ENCODE measurements at places on chromosomes 16 and 17.

DNA sequence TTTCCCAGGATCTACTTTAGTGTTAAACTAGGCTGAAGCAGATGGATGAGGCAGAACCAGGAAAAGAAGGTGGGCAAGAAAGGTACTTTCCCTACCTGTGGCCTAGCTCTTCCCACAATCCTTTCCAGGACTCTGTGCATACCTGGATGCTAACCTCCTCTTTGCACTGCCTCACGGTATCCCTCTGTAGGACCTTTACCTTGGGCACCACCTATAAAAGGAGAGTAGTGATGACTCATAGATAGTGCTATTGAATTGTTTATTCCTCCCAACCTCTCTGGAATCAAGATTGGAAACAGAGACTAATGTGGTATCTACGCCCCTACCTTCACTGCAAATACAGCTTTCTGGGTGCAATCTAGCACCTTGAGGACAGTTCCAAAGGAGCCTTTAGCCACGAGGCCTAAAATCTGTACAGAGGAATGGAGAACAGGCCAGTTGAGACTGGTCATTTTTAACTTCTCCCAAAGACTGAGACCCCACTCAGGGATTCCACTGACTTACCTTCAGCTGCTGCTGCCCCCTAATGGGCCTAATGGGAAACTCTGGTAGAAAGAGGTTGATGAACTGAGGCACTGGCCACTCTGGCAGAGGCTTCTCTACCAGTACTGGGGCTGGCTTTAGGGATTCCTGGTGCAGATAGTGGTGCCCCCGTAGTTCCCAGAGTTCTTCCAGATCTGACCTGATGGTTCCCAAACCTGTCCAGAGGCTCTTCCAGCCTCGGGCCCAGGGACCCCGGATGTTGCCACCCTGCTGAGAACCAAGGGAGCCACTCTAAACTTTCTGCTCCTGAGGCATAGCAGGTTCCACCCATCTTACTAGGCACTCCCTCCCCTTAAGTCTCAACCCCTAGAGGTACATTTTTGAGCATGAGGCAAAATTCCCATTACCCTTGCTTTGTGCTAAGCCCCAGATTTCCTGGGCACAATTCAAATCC is 781 bp downstream of the RSKR start:
- peak; percentile 29 for DNase-seq

DNA sequence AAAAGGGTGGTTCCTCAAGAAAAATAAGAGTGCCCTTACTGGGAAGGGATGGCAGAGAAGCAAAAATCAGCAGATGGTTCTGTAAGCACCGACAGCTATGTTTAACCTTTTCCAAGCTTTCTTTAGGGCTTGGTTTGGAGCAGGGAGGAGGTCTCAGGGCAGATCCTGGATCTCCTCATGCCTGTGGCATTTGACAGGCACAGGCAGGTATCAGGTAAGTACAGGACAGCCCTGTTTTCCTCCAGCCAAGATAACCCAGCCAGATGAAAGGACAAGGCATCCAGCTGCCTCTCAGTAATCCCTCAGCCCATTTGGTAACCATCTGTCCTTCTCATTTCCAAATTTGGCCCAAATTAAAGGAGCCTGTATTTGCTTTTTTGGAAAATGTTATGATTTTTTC is 141.5 kb downstream of the TOX3 start:
- DNase-seq = no peak

- no peak for DNase-seq
Observed at GRCh38 chr16:22648141-22648540, 137.4 kb downstream of the NPIPB5 start.

DNA sequence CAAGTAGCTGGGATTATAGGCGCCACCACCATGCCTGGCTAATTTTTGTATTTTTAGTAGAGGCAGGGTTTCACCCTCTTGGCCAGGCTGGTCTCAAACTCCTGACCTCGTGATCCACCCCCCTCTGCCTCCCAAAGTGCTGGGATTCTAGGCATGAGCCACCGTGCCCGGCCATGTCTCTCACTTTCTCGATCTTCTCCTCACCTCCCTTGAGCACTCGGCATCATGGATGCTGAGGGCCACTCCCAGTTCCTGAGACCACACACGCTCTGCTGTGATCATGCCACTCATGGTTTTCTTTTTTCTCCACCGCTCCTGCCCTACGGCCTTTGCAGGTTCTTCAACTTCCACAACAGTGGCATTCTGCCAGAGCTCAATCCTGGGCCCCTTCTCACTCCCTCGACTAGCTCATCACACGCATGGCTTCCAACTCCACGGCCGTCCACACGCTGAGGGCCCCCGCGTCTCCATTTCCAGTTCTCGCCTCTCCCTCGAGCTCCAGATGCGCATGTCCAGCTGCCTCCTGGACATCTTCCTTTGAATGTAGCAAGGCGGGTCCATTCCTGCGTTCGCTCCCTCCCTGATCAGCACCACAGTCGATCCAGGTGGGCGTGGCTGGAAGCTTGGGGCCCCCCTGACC is 5.5 kb upstream of the NCBP3 start:
- DNase-seq = no peak

GRCh38 chr17:7027335-7027734 is 4.5 kb downstream of the BCL6B start:
- DNase-seq = no peak

DNA sequence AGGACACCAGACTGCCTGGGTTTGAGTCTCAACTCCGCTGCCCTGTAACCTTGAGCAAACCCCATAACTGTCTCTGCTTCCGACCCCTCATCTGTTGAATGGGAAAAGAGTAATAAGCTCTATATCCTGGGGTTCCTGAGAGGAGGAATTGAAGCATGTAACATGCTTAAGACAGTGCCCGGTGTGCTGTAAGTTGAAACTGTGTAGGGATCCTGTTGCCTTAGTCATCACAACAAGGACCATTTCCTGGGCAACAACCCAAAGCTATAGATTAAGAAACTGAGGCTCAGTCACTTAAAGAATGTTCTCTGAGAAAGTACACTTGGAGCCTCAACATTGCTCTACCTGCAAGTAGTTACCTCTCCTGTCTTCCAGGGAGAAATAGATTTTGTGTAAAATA is 23.0 kb downstream of the CDH13 start:
- no peak for DNase-seq

DNA sequence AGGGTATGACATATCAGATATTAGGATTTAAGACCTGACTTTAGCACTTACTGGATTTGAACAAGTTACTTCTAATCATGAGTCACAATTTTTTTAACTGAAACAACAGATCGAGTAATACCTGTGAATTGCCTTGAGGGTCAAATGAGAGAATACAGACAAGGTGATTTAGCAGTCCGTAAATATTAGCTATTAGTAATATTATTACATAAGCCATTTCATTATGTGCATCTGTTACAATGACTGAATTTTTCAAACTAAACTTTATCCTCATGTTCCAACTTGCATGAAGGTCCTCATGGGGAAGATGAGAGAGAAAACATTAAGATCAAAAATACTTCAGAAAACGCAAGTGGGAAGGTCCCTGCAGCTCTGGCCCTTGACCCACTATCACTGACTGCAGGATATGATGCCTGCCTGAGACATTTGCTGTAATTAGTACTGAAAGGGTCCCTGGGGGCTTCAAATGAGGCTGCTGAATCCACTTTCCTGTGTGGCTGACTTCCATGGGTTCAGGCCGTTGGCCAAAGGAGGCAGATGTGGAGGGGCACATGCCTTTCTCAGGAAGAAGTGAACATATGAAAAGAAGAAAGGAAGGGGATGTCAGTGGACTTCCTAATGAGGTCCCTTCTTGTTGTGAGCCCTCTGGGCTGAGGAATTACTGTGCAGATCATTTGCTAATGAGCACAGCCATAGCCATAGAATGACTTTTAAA is 441.7 kb downstream of the CDH11 start:
- no peak for DNase-seq

GRCh38 chr17:36602924-36603384 is 1.6 kb downstream of the MRM1 start:
- peak; percentile 57 for DNase-seq

DNA sequence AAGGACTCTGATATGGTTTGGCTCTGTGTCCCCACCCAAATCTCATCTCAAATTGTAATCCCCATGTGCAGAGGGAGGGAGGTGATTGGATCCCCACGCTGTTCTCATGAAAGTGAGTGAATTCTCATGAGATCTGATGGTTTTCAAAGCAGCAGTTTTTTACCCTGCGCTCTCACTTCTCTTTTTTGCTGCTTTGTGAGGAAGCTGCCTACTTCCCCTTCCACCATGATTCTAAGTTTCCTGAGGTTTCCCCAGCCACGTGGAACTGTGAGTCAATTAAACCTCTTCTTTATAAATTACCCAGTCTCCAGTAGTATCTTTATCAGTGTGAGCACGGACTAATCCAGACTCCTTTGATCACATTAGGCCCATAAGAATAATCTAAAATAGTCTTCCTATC is 719.7 kb upstream of the CDH8 start:
- DNase-seq = no peak

- DNase-seq = no peak
Observed at GRCh38 chr16:84547546-84548061, 43.1 kb upstream of the MEAK7 start.

GRCh38 chr17:47866941-47867340 is 16.0 kb upstream of the SP6 start:
- DNase-seq = no peak

- DNase-seq = no peak
Observed at GRCh38 chr17:82090549-82091263, 7.3 kb downstream of the FASN start.

- DNase-seq = peak; percentile 59
Observed at GRCh38 chr16:74309789-74310781, 13.5 kb downstream of the PSMD7 start.

GRCh38 chr17:8503368-8503767 is 67.7 kb downstream of the NDEL1 start:
- DNase-seq = no peak

GRCh38 chr17:71793518-71793917 is 327.3 kb upstream of the SOX9 start:
- no peak for DNase-seq

GRCh38 chr17:44408786-44409185 is 19.3 kb upstream of the ITGA2B start:
- DNase-seq = no peak

DNA sequence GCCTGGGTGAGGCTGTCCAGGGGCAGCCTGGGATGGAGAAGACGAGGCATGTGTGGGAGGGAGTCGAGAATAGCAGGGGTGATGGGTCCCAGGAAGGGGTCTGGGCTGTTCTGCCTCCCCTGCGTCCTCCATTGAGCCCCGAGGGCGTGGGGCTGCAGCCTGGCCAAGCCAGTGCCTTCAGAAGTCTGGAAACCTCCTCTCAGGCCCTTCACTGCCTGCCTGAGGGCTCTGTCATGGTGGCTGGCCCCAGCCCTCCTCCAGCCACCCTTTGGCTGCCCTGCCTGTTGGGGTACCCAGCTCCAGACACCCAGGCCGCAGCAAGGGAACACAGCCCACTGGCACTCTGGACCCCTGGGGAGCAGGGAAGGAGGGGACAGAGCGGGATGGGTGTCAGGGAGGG is 27.6 kb downstream of the ENGASE start:
- DNase-seq = no peak

DNA sequence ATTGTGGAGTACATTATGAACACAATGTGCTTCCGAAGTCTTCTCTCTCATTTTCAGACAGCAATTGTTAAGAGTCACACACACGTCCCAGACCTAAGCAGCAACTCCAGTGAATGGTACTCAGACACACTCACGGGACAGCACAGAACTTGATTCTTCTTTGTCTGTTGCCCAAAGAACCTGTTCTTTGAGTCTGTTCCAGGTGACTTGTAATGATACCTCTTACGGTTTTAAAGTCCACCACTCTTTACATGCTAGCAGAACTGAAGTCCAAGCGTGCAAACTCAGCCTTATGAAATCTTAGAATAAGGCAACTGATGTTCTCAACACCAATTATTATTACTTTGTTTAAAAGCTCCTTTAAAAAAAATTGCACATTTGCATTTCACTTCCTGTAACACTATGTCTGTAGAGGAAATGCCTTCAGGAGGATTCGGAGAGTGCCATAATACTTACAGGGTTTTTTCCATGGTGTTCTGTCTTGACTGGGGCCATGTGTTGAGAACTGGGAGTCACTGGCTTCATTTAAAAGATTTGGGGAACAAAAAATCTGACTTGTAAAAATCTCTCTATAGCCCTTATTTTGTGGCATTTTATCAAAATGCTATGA is 48.1 kb downstream of the MARF1 start:
- DNase-seq = no peak

- no peak for DNase-seq
Observed at GRCh38 chr17:73824321-73824720, 180.1 kb upstream of the SDK2 start.

DNA sequence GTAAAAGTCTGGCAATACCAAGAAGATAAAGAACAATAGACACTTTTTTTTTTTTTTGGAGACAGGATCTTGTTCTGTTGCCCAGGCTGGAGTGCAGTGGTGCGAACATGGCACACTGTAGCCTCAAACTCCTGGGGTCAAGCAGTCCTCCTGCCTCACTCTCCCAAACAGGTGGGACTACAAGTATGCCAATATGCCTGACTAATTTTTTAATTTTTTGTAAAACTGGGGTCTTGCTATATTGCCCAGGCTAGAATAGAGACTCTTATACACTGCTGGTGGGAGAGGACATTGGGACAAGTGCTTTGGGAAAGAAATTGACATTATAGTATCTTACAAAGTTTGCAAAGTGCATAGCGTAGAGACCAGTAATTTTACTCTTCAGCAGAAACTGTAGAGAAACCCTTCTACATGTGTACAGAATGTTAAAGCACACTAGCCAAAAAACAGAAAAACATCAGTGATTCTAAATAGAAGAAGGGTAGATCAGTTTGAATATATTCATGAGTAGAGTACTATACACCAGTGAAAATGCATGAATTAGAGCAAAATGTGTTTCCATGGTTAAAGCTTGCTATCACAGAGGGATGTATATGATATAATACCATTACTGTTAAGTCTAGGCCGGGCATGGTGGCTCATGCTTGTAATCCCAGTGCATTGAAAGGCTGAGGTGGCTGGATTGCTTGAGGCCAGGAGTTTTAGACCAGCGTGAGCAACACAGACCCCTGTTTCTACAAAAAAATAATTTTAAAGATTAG is 7.0 kb upstream of the EFNB3 start:
- DNase-seq = no peak

DNA sequence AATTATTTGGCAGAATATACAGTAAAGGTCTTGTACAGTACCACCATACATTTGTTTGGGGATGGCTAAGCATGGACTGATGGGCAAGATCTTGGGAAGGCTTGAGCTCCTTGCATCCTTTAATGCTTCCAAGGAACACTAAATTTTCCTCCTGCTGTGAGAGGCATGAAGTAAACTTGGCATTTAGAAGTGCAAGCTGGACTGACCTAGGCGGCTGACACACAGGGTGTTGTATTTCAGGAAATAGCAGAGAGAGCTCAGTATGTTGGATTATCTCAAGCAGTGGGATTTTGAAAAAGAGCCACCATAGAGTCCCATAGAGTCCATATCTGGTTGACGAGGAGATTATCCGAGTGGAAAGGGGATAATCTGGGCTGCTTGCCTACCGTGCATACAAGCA is 2137.1 kb downstream of the TP53TG3F start:
- DNase-seq = no peak

GRCh38 chr17:39598047-39598481 is 9.7 kb downstream of the NEUROD2 start:
- DNase-seq = no peak

DNA sequence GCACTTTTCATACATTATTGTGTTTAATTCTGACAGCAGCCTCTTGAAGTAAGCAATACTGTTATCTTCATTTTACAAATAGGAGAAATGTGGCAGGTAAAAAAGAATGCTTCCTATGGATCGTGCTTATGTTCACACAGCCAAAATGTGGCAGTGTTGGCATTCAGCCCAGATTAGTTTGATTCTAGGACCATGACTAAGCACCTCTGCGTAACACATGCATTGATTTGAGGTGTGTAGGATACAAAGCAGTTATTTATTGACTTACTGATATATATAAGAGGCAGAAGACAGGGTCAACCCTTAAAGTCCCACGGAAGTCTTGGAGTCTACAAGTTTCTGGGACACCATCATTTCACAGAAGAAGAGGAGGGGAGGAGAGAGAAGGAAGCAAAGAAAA is 1144.4 kb upstream of the GOT2 start:
- peak; percentile 32 for DNase-seq

All from SHP77 (cell line).